ENCODE measurements at places on chromosomes 5 and 9. TPM values are rescaled to one million over a fixed set of nuclear protein-coding genes. Genes with fewer than 3 reads are reported as not detected.

GRCh38 chr5:149847611-149848010 lies 97.0 kb downstream of the PDE6A start:
- no peaks in the 10 kb centered on the region for H3K4me1 ChIP-seq
- no peak for DNase-seq
- H3K36me3 ChIP-seq, result peaks cover 13% of the 10 kb centered on the region
- no peaks in the 10 kb centered on the region for H3K27me3 ChIP-seq
- H3K27ac ChIP-seq, result no peak overlapping the region

GRCh38 chr5:151092762-151093161 lies 11.9 kb upstream of the TNIP1 start:
- H3K27me3 ChIP-seq, result peaks cover 32% of the 10 kb centered on the region
- no peak for DNase-seq
- no peak overlapping the region for H3K27ac ChIP-seq
- peaks cover 15% of the 10 kb centered on the region for H3K36me3 ChIP-seq
- H3K4me1 ChIP-seq, result peaks cover 58% of the 10 kb centered on the region

DNA sequence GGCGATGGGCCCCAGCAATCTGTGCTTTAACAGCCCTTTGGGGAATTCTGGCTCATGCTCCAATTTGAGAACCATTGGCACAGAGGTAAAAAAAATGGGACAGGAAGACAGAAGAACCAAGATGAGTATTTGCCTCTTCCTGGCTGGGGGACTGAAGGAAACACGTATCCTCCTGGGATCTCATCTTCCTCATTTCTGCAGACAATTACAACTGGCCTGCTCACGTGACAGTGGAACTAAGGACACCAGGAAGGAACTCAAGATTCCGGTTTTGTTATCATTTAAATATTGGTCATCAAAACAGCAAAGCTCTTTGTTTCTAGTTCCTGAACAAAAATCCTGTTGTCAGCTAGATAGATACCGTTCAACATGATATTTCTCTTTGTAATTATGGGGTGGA lies 216.0 kb upstream of the DAP start:
- no peak overlapping the region for H3K4me3 ChIP-seq
- no peak overlapping the region for H3K27ac ChIP-seq
- H3K4me1 ChIP-seq, result peaks cover 9% of the 10 kb centered on the region
- DNase-seq, result no peak
- H3K27me3 ChIP-seq, result no peaks in the 10 kb centered on the region

DNA sequence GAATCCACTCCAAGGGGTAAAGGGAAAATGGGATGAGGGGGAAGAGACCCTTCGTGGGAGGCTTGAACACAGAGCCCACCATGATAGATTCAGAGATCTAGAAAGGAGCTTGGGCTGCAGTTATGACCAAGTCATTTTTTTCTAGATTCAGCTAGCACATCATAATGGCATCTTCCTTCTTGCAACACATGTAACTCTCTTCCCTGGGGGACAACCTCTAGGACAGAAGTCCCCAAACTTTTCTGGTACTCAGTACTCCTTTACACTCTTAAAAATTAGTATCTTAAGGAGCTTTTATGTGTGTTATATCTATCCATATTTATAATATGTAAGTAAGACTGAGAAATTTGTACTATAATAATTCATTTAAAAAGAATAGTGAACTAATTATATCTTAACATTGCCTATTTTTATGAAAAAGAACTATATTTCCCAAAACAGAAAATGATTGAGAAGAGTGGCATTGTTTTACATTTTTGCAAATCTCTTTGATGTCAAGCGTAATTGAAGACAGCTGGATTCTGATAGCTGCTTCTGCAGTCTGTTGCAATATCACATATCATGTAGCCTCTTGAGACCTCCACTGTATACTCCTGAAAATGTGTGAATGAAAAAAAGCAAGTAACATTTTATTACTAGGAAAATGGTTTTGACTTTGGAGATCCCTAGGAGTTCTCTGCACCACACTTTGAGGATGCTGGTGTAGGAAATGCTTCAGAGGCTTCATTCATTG lies 875 bp downstream of the ACO1 start:
- peak overlapping the region; percentile 76 for H3K4me3 ChIP-seq
- no peak for DNase-seq
- peaks cover 20% of the 10 kb centered on the region for H3K4me1 ChIP-seq
- H3K36me3 ChIP-seq, result no peaks in the 10 kb centered on the region
- peaks cover 29% of the 10 kb centered on the region for H3K27me3 ChIP-seq

DNA sequence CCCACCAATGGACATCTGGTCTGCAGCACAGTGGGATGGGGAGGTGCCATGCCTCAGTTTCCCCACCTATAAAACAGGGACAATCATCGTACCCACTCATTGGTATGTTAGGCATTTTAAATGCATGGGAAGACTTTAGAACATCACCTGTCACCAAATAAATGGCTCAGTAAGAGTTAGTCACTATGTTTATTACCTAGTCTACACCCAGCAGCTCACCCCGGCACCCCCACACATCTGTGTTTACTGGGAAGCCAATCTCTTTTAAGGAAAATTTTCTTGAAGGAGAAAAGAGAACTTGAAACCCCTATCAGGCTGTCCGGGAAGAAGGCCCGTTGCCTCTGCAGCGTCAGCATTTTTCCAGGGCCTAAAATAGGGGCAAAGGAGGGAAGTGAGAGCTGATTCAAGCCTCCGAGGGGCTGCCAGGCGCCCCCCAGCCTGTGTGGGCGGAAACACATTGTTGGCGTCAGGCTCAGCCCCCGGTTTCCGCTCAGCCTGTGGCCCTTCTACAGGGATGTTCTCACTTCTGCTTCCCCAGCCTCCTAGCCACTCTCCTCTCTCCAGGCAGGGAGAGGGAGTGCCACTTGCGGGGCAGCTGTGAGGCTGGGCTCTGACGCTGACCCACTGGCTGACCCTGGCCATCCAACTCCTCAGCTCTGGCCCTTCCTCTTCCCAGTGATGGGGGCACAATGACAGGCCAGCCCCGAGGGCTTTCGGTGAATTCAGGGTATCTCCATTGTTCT lies 4.6 kb downstream of the CSF1R start:
- H3K4me3 ChIP-seq, result no peak overlapping the region
- no peak overlapping the region for H3K27ac ChIP-seq
- no peaks in the 10 kb centered on the region for H3K36me3 ChIP-seq
- peaks cover 9% of the 10 kb centered on the region for H3K4me1 ChIP-seq
- peak; percentile 38 for DNase-seq
- H3K27me3 ChIP-seq, result peaks cover 42% of the 10 kb centered on the region

GRCh38 chr9:2127486-2127885 lies 112.3 kb downstream of the SMARCA2 start:
- DNase-seq, result no peak
- no peaks in the 10 kb centered on the region for H3K27me3 ChIP-seq
- H3K4me1 ChIP-seq, result peaks cover 22% of the 10 kb centered on the region
- H3K4me3 ChIP-seq, result no peak overlapping the region

GRCh38 chr5:124056991-124057723 lies 545.2 kb downstream of the CSNK1G3 start:
- H3K27ac ChIP-seq, result no peak overlapping the region
- no peaks in the 10 kb centered on the region for H3K4me1 ChIP-seq
- no peak for DNase-seq

- H3K27ac ChIP-seq, result no peak overlapping the region
- H3K27me3 ChIP-seq, result peaks cover 2% of the 10 kb centered on the region
- no peaks in the 10 kb centered on the region for H3K36me3 ChIP-seq
- H3K4me3 ChIP-seq, result no peak overlapping the region
- no peak for DNase-seq
These were observed 9.3 kb downstream of the NXNL2 start for GRCh38 chr9:88544245-88544644.

DNA sequence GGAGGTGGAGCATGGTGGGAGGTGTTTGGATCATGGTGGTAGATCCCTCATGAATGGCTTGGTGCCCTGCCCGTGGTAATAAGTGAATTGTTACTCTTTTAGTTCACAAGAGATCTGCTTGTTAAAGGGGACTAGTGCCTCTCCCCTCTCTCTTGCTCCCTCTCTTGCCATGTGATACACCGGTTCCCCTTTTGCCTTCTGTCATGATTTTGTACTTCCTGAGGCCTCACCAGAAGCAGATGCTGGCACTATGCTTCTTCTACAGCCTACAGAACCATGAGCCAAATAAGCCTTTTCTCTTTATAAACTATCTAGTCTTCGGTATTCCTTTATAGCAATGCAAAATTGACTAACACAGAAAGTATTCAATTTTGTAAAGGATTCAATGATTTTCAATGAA lies 817.1 kb downstream of the TLR4 start:
- no peaks in the 10 kb centered on the region for H3K36me3 ChIP-seq
- no peaks in the 10 kb centered on the region for H3K4me1 ChIP-seq
- no peak for DNase-seq

DNA sequence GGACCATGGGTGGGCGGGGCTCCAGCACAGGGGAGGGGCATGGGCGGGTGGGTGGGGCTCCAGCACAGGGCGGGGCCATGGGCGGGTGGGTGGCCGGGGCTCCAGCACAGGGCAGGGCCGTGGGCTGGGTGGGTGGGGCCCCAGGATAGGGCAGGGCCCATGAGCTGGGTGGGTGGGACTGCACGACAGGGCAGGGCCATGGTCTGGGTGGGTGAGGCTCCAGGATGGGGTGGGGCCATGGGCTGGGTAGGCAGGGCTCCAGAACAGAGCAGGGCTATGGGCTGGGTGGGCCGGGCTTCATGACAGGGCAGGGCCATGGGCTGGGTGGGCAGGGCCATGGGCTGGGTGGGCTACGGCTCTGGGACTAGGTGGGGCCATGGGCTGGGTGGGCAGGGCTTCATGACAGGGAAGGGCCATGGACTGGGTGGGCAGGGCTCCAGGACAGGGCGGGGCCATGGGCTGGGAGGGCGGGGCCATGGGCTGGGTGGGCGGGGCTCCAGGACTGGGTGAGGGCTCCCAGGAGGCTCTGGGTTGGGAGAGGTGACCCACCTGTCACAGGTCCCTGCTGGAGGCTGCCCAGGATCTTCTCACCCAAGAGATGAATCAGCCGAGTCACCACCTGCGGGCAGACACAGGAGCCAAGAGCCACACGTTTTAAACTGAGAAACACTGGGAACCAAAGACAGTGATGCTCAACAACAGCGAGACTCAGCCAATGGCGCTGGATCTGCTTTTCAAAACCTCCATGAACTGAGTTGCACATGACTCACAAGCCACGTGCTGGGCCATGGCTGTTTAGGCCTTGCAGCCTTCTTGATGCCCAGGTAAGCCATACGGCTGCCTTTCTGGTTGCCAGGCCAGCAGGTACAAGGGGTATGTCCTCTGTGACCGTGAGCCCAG lies 33.6 kb upstream of the NSMF start:
- H3K27me3 ChIP-seq, result peaks cover 7% of the 10 kb centered on the region
- no peak overlapping the region for H3K27ac ChIP-seq
- no peak overlapping the region for H3K4me3 ChIP-seq
- no peak for DNase-seq

RNF180 gene
- total RNA-seq, result not detected

PCDHGB7 gene
- not detected for total RNA-seq

All from activated CD8-positive, alpha-beta memory T cell treated with anti-CD3 and anti-CD28 coated beads, Interleukin-2, amount 10 ng/mL, durations not matched to agents 7 days and 5 days (primary cell).